ENCODE measurements at places on chromosomes 4 and X.

DNA sequence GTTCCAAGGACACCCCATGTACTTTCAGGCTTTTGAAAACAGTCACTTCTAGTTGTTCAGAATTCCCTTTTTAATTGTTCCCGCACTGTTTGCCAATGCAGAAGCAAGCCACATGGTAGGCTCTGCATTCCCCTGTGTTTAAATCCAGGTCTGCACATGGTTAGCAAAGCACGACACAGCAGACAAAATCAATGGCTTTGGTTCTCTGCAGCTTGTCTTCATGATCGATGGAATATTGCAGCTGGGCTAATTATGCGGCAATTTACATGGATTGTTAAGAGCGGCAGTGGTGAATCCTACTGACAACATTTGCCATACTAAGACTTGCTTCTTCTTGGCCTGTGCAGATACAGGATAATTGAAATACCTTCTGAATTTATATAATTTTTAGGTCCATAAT lies 20.6 kb upstream of the INPP4B start:
- DNase-seq = no peak

- no peak for DNase-seq
These were observed 86.2 kb upstream of the CAMK2D start for GRCh38 chr4:113847710-113848109.

DNA sequence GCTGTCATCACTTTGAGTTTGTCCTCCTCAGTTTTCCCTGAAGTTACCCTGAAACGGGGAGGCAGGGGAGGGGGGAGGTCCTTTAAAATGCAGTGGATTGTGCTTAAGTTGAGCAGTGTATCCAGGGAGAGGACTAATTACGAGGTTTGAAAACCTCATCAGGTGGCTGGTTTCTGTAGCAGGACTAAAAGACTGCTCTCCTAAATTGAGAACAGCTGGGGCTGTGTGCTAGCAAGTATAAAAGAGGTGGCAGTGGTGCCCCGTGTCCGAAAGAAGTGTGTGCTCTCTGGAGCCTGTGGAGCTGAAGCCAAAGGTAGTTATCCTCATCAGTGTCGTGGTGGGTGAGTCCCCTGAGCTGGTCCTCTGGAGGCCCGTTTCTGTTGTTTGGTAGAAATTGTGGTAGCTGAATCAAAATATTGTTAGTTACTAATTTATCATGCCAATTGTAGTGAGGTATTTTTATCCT lies 37.2 kb upstream of the CYP2U1 start:
- no peak for DNase-seq

- no peak for DNase-seq
These were observed 209.3 kb downstream of the PTTG2 start for GRCh38 chr4:38169524-38169923.

- DNase-seq = no peak
These were observed 32.7 kb downstream of the METAP1 start for GRCh38 chr4:99028187-99028586.

- DNase-seq = no peak
These were observed 147.2 kb upstream of the MBNL3 start for GRCh38 chrX:132636080-132636479.

DNA sequence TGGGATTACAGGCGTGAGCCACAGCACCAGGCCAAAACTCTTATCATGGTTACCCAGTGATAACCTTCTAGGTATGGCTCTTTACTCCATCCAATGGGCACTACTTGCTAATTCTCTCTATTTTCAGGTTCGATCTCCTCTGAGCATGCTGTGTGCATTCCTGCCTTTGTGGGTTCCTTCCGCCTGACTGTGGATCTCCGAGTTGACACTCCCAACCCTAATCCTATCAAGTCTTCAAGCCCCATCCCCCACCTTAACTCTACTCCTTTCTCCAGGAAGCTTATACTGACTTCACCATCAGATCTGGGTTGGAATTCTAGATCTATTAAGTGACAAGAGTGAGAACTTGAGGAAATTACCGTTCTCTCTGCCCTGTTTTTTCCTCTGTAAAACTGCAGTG lies 64.6 kb downstream of the ZAR1 start:
- DNase-seq = no peak

DNA sequence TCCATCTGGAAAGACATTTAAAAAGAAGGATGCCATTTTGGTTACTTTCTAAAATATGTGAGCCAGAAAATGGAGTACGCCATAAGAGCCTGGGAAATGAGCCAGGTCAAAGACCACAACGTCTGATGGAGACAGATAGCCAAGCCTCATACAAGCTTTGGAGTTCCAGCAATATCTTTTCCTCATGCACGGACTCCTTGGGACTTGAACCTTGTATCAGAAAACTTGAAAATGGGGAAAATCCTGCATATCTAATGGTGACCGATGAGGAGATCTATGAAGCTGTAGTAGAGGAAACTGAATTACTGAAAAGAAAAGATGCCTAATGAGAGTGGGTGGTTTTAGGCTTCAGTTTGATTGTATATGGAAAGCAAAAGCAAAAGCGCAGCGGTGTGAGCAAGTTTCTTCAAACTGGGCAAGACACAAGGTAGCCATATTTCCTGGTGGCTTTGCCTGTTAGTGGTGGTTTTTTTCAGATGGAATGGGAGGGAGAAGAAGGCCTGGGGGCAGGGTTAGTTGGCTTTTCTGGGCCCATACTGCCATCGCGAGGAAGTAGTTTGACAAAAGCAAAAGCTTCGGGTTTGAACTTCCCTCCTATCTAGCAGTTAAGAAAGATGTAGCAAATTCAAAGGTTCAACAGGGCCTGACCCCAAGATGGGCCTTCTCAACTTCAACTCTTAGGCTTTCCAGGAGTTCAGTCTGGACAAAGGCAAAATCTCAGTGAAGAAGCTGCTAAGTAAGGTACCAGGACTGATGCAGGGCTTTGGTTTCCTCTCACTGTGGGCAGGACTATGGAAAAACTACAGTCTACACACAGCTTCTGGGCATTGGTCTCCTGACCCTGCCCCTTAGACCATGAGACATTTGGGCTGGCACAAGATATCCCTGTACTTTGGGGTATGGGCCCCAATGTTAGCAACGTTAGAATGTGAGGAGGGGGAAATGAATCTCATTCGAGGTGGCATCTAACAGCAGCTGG lies 210.0 kb upstream of the STK26 start:
- no peak for DNase-seq

- no peak for DNase-seq
These were observed 105.4 kb downstream of the FBXW7 start for GRCh38 chr4:152430507-152430906.

DNA sequence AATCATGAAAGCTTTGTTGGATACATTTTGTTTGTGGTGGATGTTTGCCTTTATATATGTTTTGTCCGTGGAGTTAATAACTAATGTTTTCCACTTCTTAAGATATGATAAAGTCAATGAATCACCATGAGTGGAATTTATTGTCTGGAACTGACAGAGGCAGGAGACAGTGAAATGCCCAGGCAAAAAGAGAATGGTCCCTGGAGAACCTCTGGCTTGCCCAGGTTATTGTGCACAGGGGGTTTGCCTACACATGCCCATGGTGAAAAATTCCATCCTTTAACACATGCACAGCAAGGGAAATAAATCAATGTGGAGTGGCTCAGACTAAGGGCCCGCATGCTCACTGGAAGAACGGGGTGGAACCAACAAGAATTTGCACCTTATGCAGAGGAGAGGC lies 964.3 kb upstream of the GRIA3 start:
- no peak for DNase-seq

DNA sequence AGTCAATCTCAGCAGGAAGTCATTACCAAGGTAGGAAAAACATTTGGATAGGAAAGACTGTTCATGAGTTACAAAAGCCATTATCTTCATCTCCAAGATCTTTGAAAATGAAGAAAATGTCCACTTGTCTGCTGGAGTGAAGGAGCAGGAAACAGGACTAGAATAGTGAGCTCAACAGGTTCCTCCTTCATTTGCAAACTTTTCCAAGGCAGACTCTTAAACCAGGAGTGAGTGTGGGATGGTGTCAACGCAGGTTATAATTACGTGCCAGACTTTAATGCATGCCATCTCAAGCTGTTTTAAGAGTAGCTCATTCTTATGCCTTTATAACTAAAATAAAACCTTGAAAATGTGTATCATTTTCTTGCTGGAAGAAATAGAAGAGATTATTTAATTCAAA lies 3.4 kb upstream of the REELD1 start:
- DNase-seq = no peak

- DNase-seq = peak; percentile 0
These were observed 10.4 kb downstream of the SLC9B1 start for GRCh38 chr4:103008875-103009729.

GRCh38 chr4:72935462-72935861 lies 134.1 kb downstream of the COX18 start:
- no peak for DNase-seq

All from NCI-H2171 (cell line).